Stimulated activated CD4-positive, alpha-beta T cell treated with anti-CD3 and anti-CD28 coated beads, TNF-alpha, amount 100 ng/mL, for 1 hour (primary cell): ENCODE measurements at places on chromosomes 3 and 15.

DNA sequence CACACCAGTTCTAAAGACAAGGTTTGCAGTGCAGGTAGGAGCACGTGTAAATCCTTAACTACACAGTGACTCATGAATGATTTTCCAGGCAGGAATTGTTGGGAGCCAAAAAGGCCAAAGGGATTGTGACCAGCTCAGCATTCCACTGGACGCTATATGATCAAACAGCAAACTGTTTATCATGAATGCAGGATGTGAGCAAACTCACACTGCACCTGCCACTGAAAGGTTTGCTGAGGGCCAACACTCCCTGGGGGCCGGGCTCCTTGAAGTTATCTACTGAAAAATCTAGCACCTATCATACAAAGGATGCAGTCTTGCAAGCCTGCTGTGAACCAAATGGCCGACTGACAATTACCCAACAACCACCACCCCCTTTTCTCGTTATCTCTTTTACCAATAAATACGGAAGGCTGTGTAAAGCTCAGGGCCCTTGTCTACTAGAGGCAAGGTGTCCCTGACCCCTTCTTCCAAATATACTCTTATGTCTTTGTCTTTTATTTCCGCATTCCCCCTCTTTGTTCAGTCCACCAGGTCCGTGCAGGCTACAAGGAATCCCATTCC, 11.5 kb upstream of the DNASE1L3 start:
- DNase-seq: no peak

DNA sequence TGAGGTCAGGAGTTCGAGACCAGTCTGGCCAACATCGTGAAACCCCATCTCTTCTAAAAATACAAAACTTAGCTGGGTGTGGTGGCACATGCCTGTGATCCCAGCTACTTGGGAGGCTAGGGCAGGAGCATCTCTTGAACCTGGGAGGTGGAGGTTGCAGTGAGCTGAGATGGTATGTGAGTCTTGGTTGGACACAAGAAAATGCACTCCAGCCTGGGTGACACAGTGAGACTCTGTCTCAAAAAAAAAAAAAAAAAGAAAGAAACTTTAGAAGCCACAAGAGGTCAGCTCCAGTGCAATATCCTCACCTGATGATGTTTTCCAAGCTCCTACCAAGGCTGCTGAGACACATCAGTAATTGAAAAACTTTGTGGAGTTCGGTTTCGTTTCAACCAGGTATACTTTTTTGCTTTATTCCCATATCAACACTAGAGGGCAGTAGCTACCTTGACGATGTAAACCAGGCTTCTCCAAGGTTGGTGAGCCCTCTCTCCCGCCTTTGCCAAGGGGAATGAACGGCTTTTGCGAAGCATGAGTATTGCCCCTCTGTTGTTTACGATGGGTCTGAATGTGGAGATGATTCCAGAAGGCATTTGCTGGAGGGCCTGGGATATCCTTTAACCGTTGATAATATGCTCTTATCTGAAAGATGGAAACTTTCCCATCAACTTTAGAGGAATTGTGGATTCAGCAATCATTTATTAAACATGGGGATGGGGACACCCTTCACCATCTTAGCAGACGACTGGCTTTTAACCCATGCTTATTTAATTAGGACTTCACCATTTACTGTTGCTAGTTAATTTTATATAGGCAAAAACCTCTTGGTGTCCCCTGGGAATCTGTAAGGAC, 202.8 kb downstream of the SV2B start:
- DNase-seq: no peak

DNA sequence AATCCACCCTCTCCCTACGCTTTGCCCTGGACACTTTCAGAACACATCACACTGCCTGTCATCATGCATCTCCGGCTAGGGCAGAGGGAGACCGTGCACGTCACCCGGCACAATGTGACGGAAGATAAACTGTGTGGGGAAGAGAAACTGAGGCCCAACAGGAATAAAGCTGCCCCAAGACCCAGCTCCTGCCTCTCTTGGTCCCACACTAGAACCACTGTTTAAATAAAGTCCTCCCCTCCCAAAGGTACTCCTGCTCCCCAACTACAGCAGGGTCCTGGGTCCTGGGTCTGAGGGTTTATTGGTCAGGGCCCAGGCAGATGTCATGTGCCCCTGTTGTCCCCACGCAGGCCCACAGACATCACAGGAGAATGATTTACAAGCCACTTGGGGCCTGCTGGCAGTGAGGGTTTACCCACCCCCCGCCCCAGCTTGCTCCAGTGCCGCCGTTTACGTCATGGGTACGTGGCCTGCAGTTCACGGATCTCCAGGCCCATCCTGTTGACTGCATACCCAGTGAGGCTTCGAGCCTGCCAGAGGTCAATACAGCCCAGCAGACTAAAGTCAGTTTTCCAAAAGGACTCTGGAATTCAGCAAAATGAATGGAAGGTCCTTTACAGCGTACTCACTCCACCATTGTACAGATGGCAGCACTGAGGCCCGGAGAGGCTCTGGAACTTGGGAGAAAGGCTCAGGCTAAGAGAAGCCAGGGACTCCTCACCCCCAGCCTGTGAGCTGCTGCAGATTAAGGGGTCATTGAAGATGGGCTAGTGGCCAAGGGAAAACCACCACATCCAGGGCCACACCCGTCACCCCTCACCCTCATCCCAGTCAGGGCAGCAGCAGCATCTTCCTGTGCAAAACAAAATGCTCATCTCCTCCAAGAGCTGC, 23.2 kb downstream of the ALS2CL start:
- no peak for DNase-seq

DNA sequence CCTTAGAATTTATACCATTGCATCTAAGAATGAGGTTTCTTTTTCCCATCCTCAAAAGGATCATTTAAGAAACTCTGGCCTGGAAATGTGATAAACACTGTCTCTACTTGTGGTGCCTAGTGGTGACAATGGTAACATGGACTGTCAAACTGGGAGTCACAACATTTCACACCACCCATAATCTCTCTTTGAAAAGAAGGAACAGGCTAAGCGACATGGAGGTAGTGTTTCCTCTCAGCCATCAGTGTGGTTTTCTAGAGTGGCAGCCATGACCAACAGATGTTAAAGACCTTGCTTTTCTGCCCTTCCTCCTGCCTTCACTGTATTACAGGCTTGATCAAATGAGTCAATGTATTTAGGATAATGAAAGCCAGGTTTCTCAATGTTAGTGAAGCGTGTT, 283.1 kb upstream of the STAC start:
- DNase-seq: no peak

GRCh38 chr15:65409036-65409631, 13.6 kb downstream of the IGDCC4 start:
- DNase-seq: no peak

DNA sequence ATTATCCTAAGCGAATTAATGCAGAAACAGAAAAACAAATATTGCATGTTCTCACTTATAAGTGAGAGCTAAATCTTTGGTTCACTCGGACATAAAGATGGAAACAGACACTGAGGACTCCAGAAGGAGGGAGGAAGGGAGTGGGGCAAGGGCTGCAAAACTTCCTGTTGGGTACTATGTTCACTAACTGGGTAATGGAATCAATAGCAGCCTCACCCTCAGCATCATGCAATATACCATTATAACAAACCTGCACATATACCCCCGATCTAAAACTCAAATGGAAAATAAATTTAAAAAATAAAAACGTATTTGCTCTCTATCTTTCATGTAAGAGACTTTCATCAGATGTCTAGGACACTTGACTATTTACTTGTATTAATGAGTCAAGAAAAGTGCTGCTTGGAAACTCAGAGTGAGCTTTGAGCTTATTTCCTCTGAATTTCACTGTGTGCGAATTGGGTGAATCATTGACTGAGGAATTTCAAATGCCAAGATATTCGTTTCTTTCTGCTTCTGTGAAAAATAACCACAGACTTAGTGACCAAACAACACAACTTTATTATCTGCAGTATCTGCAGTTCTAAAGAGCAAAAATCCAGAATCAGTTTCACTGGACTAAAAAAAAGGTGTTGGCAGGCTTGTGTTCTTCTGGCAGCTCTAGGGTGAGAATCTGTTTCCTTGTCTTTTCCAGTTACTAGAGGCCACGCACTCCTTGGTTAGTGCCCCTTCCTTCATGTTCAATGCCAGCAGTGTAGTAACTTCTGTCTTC, 18.4 kb downstream of the TM4SF18 start:
- no peak for DNase-seq

DNA sequence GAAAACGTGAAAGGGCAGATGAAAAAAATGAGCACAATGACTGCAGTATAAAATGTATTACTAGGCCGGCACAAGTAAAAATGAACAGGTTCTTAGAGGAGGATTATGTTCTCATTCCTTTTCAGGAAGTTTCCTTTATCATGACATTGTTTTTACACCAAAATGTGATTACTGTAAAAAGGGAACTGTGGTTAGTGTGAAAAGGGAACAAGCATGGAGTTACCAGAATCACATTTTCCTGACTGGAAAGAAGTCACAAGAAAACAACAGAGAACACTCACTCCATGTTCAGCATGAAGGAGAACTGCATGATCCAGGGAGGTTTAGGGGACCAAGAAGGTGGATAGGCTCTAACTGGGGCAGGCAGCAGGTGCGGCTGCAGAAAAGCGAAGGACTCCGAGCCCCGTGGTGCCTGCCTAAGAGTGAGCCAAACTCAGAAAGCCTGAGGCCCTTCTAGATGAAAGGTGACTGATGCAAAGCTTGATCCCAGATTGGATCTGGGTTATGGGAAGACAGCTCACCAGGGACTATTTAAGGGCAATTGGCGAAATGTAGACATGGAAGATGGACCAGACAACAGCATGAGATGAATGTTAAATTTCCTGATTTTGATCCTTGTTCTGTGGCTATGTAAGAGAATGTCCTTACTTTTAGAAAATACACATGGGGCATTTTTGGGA, 77.3 kb downstream of the CCR1 start:
- no peak for DNase-seq

- no peak for DNase-seq
These were observed 14.7 kb downstream of the PPARG start for GRCh38 chr3:12303534-12303933.

DNA sequence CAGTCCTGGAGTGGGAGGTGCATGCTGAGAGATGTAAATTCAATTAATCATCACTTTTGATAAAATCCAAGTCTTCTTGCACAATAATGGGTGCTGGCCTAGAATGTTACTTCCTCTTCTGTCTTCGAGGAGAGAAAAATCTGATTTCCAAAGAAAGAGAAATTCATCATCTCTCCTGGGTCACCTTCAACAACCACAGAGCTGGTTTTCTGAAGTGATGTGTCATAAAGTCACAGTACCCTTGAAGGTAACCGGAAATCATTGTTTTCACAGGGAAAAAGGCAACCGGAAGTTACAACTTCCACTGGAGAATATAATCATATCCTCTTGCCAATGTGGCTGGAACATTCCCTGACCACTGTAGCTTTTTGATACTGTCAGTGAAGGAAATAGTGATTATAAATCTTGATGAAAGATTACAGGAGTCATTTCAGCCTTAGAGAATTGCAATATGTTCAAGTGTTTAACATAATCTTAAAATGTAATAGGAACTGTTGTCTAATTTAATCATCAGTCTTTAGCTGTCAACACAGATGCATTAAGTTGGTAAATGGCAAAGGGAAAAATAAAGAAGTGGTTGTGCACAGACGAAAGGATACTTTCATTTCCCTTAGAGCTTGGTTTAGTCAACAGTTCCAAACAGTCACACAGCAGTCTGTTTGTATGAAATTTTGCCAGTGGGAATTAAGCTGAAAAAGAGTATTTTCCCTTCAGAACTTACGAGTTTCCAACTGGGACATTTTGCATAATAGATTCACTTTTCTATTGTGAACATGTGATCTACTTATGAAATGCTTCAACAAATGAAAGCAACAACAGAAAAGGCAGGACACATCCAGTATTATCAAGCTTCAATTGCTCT, 106.5 kb upstream of the SLC4A7 start:
- DNase-seq: no peak

- no peak for DNase-seq
These were observed 351.2 kb downstream of the RAP2B start for GRCh38 chr3:153513236-153513635.

- no peak for DNase-seq
These were observed 51.6 kb upstream of the CMTM8 start for GRCh38 chr3:32186876-32187275.

DNA sequence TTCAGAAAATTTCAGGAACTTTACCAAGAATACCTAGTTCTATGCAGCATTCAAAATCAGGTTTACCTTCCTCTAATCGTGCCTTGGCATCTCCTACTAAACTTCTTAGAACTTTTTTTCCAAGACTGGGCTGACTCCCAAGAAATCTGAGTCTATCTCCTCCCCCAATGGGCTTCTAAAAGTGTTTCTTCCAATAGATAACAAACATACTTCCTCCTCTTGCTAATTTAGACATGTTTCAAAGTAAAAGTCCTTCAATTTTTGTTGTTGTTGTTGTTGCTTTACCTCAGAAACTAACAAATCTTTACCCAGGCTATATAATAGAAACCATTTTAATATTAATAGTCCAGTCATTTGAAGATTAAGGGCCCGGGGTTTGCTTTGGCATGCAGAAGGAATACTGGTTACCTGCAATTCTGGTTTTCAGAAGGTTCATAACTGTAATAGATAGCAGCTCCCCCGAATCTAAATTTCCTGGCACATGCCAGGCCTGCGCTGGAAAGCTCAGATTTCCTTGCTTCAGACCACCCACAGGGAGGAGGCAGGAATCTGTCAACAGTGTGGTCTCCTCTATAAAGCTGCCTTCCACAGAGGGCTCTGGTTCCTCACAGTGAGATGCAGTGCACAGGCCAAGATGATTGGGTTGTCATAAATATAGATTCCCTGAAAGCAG, 188.7 kb downstream of the THRB start:
- DNase-seq: no peak

DNA sequence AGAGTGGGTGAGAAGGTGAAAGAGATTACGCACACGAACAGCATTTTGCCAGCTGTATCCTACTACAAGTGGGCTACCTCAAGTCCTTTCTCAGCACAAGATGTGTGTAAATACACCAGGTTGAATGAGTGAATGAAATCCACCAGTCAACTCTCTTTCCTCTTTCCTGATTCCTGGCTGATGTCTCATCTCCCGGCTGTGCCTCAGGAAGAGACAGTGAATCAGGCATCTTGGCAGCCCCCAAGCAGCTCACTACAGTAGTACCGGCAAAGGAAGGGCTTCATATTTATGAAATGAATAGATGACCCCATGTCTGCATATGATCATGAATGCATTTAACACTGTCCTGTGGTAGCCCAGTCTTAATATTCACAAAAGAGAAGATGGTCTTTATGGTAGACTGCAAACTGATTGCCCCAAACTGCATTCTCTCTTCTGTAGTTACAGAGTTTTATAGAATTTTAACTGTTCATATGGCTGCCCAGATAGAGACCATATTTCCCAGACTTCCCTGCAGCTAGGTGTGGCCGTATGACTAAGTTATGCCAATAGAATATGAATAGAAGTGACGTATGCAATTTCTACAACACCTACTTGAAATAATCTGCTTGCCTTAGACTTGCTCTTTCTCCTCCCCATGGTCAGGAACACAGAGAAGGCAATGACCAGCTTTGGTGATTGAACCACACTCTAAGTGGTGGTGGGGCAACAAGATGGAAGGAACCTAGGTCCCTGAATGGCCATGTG, 22.7 kb downstream of the MGLL start:
- DNase-seq: no peak
